Calu3 (cell line): ENCODE measurements at places on chromosomes 2 and 18.

DNA sequence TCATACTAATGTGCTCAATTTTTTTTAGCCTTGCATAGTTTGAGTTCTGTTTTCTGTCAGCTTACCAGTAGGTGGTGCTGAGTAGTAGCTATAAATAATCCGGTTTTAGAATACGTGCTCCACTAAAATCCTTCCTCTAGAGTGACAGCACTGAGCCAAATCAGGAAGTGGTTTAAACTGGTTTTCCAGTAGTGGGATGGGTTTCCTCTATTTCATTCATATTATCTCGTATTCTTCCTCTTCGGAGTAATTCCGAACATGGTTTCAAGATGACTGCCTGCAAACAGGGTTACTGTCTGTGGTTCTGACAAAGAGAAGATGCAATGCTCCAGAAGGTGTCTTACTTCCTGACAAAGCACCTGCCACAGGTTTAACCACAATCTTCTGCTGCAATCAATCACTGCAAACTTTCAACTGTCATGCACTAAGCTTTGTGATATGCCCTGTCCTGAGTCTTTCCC lies 496.9 kb upstream of the VRK2 start:
- DNase-seq, result peak; percentile 14

- DNase-seq, result peak; percentile 79
Observed at GRCh38 chr2:105617631-105618350, 126.9 kb upstream of the NCK2 start.

- no peak for DNase-seq
Observed at GRCh38 chr2:3115301-3116042, 262.1 kb downstream of the EIPR1 start.

- DNase-seq, result no peak
Observed at GRCh38 chr2:179274749-179275148, 10.1 kb upstream of the SESTD1 start.

GRCh38 chr2:241598061-241598460 lies 38.9 kb downstream of the THAP4 start:
- DNase-seq, result no peak

- DNase-seq, result no peak
Observed at GRCh38 chr2:85747441-85747840, 6.3 kb upstream of the ATOH8 start.

- DNase-seq, result no peak
Observed at GRCh38 chr18:26634631-26635030, 86.3 kb upstream of the KCTD1 start.

DNA sequence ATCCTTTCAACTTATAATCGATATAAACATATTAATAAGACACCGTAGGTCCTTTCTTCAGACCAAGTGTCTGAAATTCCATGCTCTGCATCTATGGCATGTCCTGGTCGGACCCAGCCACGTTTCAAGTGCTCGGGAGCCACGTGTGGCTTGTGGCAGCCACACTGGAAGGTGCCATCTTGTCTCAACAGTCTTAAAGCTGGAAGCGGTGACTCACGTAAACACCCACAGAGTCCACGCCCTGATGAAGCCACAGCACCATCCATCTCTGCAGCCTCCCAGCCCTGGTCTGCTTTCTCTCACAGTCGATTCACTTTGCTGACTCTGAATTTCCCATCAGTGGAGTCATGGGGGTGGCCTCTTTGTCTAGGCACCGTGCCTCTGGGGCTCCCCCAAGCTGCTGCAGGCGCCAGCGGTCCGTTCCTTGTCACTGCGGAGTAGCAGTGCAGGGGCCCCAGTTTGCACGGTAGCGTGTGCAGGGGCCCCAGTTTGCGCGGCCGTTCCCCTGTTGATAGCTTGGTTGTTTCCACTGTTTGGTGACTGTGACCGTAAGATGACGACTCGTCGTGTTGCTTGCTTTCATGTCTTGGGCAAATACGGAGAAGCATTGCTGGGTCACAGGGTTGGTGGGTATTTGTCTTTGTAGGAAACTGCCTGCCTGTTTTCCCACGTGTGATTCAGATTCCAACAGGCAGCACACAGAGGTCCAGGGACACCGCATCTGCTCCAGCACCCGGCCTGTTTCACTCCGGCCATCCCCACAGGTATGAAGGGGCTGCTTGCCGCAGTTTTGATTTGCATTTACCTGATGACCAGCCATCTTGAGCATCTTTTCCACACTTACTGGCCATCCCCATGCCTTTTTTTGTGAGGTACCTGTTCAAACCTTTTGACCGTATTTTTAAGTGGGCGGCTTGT lies 240.3 kb downstream of the HDAC4 start:
- no peak for DNase-seq

DNA sequence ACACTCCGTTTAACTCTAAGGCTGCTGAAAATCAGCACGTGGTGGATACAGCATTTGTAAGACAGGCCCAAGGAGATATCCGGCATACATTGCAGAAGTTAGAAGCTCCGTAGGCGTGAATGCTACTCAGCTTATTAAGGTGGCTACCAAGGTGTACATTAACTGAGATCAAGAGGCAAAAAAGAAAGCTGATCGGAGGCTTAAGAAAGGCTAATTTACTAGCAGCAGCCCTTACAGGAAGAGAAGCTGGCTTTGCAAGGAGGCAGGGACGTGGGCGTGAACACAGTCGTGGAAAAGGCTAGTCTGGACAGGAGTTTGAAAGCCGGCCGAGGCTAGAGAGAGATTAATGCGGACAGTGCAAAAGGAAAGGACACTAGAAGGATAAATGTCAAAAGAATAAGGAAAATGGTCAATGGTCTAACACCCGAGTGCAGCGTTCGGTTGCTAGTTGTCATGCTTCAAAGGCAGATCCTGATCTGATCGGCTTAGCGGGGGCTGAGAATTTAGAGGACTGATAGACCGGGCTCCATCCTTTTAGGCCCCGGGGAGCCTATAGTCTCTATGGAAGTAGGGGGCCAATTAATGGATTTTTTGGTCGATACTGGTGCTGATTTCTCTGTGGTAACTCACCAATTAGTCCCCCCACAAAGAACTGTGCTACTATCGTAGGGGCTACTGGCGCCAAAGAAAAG lies 45.6 kb upstream of the SELENOI start:
- DNase-seq, result no peak

DNA sequence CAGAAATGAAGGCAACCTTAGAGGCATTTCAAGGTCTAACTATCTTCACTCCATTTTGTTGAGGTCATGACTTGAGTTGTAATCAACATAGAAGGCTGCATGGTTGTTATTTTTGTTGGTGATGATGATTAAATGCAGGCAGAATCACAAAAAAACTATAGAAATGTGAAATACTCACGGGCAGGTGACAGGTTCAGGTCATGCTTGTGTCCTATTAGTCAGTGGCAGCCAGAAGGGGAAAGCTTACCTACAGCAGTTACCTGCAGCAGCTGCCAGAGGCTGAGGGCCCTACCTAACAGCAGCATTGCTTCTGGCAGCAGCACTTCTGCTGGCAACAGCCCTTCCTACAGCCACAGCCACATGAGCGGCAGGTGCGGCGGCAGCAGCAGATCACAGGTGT lies 394 bp downstream of the SCYGR3 start:
- DNase-seq, result no peak

DNA sequence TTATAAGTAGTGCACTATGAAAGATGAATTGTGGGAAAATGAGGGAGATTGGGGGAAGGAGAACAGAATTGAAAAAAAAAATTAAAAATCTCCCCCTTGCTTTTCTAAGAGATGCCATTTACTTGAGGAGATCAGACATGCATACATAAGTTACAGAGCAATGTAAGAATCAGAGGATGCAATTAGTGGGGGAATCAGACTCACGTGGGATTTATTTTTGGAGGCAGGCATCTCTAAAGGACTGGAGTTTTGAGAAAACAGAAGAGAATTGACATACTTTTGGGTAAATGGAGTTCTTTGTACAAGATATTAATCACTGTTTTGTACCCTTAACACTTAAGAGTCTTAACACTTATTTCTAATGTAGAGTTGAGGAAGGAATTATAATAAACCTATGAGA lies 52.7 kb downstream of the MTX2 start:
- no peak for DNase-seq

- DNase-seq, result no peak
Observed at GRCh38 chr2:86492048-86492453, 50.9 kb downstream of the KDM3A start.

- DNase-seq, result peak; percentile 77
Observed at GRCh38 chr2:64644458-64645382, 9.0 kb downstream of the SERTAD2 start.

DNA sequence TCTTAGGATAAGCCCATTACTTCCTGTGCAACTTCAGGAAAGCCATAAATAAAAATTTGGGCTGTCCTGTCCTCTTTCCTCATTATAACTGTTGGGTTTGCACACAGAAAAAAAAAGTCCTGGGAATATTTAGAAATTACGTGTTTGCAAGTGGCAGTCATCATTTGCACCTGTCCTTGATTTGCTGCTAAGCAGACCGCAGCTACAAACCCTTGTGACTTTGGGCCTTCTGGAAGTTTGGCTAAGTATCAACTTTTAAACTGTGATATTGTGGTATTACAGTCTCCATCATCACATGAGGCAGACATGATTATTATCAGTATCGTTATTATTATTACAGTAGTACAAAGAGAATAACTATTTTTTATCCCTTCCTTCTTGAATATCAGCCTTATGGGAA lies 260.7 kb upstream of the SESTD1 start:
- no peak for DNase-seq

DNA sequence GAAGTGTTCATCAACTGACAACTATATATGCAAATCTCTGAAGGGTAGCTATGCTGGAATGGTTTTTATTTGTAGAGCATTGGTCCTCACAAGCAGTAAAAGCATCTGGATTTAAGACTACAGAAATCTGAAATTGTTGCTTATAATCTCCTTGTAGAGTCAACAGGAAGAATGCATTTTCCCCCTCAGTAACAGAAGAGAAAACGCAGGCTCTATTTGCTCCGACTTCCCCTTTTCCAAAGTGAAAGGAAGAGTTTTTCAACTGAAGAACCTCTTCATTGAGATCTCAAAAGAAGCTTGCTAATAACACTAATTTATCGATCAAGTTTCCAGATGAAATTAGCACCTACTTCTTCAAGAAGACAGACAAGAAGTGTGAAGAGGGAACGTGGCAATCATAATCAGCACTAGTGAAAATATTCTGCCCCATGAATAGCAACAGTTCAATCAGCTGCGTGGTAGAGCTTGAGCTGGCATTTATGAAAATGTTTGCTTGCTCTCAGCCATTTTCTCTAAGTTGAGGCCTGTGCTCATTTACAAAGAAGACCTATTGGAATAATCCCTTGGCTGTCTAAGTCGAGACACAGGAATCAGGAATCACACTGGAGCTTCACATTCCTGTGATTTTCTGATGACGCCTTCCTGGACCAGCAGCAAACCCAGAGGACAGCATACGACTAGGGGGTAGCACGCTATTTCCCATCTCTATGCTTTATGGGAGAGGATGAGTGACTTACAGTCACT lies 43.7 kb downstream of the TGIF1 start:
- DNase-seq, result no peak

GRCh38 chr18:44568342-44568741 lies 112.3 kb upstream of the SETBP1 start:
- no peak for DNase-seq

GRCh38 chr2:234869969-234870368 lies 81.8 kb upstream of the SH3BP4 start:
- DNase-seq, result no peak

- no peak for DNase-seq
Observed at GRCh38 chr2:28394997-28395333, 2.3 kb downstream of the FOSL2 start.

DNA sequence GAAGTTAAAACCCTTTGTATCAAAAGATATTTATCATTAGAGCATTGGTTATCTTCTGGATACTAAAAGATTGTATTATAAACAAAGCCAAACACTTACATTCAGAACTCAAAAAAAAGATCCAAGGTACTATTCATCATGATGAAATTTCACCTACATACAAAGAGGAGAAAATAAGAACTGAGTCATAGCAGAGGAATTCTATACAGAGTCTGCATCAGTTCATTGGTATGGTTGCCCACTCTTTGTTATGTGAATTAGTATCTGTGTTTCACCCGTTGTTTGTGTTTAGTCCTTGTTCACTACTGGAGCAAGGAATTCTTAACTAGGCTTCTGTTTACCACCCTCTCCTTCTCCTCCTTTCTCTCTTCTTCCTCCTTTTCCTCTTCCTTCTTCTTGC lies 157.9 kb downstream of the LNPK start:
- no peak for DNase-seq

GRCh38 chr2:150607390-150607811 lies 119.9 kb upstream of the RND3 start:
- no peak for DNase-seq

DNA sequence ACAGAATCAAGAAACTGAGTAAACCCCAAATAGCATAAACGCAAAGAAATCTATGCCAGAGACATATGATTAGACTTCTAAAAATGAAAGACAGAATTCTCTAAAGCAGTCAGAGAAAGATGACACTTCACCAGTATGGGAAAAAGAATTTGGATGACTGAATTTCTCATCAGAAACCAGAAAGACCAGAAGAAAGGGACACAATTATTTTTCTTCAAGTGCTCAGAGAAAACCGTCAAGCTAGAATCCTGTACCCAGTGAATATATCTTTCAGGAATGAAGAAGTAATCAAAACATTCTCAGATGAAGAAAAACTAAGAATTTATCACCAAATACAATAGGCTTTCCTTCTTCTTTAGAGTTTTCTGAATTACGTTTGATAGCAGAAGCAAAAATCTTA lies 14.2 kb upstream of the ESPNL start:
- no peak for DNase-seq

DNA sequence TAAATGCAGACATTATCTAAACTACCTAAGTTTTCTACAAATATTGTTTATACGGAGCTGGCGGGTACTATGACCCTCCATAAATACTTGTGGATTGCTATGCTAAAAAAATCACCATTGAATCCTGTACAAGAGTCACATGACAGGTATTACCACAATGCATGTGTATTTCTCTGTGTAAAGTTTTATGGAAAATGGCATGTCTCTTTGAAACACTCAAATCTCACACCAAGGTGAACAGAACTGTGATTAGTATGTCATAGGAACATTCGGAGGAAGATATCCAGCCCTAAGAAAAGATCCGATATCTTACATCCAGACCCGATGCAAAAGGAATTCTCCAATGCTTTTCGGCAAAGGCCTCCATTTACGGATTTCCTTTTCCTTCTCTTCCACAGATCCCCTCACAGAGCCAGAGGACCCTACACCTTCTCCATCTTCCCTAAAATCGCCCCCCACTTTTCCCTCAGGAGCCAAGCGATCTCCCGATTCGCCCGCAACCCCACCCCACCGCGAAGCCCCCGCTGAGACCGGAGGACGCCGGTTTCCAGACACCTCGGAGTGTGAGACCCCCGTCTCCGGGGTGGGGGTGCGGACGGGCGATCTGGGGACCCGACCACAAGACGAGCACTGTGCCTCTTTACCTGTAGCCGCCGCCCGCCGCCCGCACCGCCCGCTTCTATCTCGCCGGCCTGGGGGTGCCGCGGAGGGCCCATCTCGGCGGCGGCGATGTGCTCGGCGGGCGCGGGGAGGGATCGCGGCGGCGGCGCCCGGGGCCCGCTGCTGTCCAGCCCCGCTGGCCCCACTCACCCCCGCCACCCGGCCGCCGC lies 1.2 kb downstream of the SAP130 start:
- DNase-seq, result no peak
